ENCODE measurements at places on chromosomes 1 and 21.

GRCh38 chr1:27525296-27526272 lies 35.6 kb upstream of the WASF2 start:
- peak; percentile 20 for DNase-seq

GRCh38 chr1:41371630-41372599 lies 10.7 kb downstream of the FOXO6 start:
- DNase-seq = no peak

GRCh38 chr1:15951341-15952153 lies 24.4 kb downstream of the ZBTB17 start:
- no peak for DNase-seq

GRCh38 chr1:200367841-200368534 lies 41.8 kb downstream of the ZNF281 start:
- no peak for DNase-seq

DNA sequence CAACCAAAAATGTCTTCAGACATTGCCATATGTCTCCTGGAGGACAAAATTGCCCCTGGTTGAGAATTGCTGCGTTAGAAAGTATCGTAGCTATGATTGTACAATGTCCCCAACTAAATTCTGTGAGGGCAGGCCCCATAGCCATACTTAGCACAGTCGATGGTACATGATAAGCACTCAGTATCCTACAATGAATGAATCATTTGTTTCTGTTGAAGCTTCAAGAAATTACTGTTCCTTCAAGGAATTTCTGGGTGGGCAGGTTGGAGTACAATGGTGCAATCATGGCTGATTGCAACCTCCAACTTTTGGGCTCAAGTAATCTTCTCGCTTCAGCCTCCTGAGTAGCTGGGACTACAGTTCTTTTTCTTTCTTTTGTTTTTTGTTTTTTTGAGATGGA lies 4.7 kb downstream of the CAP1 start:
- DNase-seq = no peak

DNA sequence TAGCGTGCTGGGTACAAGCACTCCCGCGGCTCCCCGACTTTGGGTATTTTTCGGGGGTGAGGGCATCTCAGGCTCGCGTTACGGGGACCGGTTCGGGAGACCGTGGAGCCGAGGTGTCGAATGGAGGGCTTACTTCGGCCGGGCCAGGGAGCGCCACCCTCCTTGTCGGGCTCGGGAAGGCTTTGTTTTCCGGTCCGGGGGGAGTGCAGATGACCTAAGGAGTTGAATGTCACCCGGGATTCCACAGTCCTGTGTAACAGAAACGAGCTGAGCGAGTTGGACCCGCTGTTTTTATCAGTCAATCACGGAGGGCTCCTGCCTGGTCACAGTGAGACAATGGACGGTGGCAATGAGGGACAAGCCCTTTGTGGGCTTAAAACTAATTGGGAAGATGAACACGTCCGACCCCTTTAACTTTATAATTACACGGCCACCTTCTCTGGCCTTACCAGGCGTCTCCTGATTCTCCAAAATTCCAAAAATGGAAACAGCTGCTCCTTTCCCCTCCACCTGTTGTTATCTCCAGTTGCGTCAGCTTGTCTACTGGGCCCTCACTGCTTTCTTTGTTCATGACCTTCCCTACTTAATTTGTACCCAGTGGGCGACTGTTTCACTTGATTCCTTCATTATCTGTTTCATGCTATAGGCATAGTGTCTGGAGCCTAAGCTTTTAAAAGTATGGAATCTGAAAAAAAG lies 929 bp upstream of the TRIM45 start:
- DNase-seq = no peak

DNA sequence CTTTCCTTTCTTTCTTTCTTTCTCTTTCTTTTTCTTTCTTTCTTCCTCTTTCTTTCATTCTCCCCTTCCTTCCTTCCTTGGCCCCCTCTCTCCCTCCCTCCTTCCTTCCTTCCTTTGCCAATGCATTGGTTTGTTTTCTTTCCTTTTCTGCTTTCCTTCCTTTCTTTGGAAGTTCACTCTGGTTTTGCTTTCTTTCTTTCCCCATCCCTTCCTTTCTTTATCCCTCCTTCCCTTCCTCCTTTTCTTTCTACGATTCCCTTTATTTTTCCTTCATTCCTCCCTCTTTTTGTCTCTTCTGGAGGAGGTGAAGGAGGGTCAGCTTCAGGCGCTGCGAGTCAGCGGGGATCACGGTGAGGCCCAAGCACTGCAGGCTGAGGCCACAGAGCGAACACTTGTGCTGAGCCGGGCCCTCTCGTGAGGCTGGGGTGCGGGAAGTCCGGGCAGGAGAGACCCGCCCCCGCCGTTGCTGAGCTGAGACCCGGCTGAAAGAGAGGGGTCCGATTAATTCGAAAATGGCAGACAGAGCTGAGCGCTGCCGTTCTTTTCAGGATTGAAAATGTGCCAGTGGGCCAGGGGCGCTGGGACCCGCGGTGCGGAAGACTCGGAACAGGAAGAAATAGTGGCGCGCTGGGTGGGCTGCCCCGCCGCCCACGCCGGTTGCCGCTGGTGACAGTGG lies 1.5 kb downstream of the SIM2 start:
- no peak for DNase-seq

GRCh38 chr1:206737729-206738201 lies 32.8 kb upstream of the IL19 start:
- DNase-seq = no peak

- no peak for DNase-seq
These were observed 53.4 kb upstream of the KDM4A start for GRCh38 chr1:43596579-43596978.
